ENCODE measurements at places on chromosomes 6 and 20.

- DNase-seq: no peak
Observed at GRCh38 chr20:32763202-32764004, 1.2 kb downstream of the DNMT3B start.

- no peak for DNase-seq
Observed at GRCh38 chr6:3540253-3540820, 83.5 kb upstream of the SLC22A23 start.

- no peak for DNase-seq
Observed at GRCh38 chr20:6698056-6698455, 69.4 kb upstream of the BMP2 start.

DNA sequence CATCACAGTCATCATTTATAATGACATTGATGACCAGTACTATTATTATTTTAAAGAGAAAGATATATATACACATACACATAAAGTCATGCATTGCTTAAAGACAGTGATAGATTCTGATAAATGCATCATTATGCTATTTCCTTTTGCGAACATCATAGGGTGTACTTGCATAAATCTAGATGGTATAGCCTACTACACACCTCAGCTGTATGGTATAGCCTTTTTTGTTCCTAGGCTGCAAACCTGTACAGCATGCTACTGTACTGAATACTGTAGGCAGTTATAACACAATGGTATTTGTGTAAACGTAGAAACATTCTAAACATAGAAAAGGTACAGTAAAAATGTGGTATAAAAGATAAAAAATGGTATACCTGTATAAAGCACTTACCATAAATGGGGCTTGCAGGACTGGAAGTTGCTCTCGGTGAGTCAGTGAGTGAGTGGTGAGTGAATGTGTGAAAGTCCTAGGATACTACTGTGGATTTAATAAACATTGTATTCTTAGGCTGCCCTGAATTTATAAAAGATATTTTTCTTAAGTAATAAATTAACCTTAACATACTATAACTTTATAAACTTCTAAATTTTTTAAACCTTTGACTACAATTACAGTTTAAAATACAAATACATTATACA is 23.9 kb downstream of the QKI start:
- no peak for DNase-seq

GRCh38 chr6:103367212-103367611 is 1492.5 kb downstream of the HACE1 start:
- DNase-seq: no peak

DNA sequence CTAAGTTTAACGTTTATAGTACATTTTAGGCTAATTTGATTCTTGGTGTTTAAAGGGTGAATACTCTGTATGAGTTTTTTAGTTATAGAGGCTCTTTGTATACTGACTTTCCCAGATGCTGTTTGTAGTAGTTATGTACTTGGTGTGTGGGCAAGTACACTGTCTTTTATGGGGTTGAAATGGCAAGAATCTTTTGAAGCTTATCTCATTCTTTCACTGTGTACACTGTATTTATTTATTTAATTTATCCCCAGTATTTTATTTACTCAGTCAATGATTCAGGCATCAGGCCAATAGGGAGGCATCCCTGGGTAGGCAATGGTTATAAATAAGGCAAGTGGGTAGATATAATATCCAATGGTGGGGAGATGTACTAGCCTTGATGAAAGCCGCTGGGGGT is 277.0 kb upstream of the PTCHD4 start:
- no peak for DNase-seq

- no peak for DNase-seq
Observed at GRCh38 chr20:63151554-63152321, 64.2 kb downstream of the YTHDF1 start.

- DNase-seq: no peak
Observed at GRCh38 chr20:61728326-61728725, 337.4 kb downstream of the TAF4 start.

GRCh38 chr20:53738945-53739798 is 145.5 kb upstream of the ZNF217 start:
- DNase-seq: no peak

GRCh38 chr20:16491294-16491905 is 81.8 kb downstream of the KIF16B start:
- peak; percentile 67 for DNase-seq

GRCh38 chr20:3208786-3209256 is 477 bp upstream of the ITPA start:
- DNase-seq: no peak

GRCh38 chr6:103504501-103505154 is 1355.1 kb downstream of the HACE1 start:
- DNase-seq: no peak

DNA sequence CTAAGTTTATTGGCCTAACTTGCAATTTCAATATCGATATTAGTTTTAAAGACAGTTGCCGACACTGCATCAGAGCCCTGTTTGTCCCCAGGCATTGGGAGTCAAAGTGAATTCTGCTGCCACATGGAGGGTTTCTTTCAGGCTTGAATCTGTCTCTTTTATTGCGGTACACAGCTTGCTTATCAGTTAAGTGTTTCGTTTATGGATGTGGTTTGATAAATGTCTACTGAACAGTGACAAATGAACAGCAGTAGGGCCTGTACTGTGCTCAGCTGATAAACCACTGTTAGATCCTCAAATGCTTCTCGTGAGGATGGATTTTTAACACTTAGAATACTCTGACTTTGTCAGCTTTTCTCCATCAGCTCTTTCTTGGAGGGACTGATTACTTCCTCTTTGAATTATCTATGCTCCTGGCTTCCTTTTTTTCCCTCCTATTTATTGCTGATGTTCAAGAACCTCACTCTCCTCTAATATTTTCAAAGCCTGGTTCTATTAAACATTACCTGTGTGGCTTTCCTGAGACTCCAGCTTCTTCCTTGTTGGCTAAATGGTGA is 240.8 kb downstream of the PLCB1 start:
- DNase-seq: no peak

GRCh38 chr20:7866285-7866684 is 74.0 kb downstream of the HAO1 start:
- no peak for DNase-seq

DNA sequence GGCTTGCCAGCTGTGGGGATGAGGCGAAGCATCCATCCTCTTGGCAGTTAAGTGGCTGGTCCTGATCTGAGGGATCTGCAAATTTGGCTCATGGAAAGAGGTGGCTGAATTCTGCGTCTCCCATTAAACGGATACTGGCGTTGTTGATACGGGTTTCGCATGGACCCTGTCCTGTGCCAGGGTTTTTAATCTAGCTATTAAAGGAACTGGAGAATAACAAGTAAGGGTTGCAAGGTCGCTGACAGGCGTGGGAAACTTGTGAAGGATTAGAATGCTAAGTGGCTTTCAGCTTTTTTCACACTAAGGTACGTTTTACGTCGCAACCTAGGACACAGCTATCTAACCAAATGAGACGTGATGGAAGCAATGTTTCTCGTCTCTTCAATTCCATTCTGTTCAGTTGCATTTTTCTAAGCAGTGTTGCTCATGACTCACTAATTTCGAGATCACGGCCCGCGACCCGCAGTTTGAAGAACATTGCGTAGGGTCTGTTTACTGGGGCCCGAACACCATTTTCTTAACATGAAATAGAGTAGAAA is 852 bp downstream of the GMNN start:
- DNase-seq: no peak

DNA sequence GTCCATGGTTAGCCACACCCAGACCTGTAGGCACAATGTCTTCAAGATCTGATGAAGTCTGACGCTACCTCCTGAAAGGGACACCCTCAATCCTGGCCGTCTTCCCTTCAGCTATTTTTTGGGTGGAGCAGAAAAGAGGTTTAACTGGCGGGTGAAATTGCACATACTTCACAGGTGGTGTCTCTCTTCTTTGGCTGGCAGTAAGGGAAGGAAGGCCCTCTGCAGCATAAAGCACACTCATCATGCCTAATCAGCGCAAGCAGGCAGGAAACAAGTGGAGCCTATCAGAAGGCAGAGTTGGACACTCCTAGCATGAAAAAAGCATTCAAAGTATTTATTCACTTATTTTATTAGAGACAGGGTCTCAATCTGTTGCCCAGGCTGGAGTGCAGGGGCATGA is 32.9 kb downstream of the PNLDC1 start:
- DNase-seq: no peak

GRCh38 chr6:41605649-41606048 is 32.6 kb upstream of the MDFI start:
- no peak for DNase-seq

- DNase-seq: no peak
Observed at GRCh38 chr6:156347246-156347645, 429.9 kb upstream of the ARID1B start.

GRCh38 chr6:126227833-126228702 is 111.8 kb upstream of the CENPW start:
- peak; percentile 36 for DNase-seq

DNA sequence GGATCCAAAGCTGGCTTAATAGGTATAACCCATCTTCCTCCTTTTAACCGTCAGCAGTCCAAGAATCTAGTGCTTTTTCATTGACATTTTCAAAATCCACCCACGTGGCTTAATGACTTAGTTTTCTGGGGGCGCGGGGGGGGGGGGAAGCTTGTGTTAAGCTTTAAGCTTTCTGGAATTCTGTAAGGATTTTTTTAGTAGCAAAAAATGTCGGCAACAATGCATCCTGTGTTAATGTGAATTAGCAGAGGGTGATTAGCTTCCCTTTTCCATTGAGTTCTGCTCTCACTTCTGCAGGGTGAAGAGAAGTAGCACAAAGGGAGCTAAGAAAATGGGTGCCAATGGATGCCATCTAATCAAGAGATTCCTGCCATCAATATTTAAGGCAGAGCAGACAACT is 348.2 kb downstream of the SAMD5 start:
- no peak for DNase-seq

DNA sequence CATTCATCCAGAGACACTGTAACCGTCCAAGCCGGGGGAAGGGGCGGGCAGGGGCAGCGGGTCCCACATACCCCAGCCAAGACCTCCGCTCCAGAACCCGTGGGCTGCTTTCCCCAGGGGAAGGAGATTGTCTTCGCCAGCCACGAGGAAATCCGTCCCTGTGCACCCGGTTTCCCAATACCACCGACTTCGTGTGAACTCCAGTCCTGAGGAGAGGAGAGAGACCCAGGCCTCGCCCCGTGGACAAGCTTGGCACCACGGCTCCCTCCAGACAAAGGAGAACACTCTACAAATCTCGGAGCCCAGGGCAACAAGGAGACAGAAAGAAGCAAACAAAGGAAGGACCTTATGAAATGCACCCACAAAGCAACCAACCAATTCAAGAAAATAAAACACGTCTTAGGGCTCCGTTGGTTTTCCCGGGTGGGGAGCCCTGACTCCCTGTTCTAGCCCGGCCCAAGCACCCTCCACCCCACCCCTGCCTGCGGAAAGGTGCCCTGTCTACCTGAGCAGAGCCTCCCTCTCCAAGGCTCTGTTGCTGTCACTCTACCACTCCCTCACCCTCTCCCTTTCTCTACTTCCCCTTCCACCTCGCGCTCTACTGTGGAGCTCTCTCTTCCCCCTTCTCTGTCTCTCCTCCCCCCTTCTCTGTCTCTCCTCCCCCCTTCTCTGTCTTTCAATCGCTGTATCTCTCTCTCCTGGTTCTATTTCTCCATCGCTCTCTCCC is 1382.8 kb upstream of the DEFB115 start:
- no peak for DNase-seq

GRCh38 chr6:56902641-56903464 is 52.1 kb upstream of the BEND6 start:
- peak; percentile 46 for DNase-seq

DNA sequence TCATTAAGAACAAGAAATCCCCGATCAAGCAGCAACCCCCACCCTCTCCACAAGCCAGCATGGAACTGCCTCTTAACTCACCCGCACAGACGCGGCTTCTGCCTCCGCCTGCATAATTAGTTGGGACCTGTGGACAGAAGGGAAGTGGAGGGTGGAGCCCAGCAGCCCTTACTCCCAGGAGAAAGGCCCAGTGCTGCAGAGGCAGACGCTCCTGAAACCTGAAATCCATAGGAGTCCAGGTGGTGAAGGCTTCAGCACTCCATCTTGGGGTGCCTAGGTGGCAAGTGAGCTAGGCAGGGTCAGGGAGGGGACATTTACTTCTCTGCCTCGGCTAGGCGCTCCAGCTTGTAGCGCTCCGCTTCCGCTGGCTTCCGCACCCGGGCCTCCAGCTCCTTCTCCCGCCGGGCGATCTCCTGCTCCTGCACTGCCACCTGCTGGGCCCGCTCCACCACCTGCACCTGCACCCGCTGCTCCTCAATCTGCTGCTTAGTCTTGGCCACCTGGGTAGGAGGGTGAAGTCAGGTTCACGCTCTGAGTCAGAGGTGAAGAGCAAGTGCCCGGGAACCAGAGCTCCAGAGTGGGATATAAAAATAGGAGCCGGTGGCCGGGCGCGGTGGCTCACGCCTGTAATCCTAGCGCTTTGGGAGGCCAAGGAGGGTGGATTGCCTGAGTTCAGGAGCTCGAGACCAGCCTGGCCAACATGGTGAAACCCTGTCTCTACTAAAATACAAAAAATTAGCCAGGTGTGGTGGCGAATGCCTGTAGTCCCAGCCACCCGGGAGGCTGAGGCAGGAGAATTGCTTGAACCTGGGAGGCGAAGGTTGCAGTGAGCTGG is 10.7 kb downstream of the TUBB start:
- peak; percentile 67 for DNase-seq

- no peak for DNase-seq
Observed at GRCh38 chr6:137859025-137859424, 8.0 kb upstream of the TNFAIP3 start.

DNA sequence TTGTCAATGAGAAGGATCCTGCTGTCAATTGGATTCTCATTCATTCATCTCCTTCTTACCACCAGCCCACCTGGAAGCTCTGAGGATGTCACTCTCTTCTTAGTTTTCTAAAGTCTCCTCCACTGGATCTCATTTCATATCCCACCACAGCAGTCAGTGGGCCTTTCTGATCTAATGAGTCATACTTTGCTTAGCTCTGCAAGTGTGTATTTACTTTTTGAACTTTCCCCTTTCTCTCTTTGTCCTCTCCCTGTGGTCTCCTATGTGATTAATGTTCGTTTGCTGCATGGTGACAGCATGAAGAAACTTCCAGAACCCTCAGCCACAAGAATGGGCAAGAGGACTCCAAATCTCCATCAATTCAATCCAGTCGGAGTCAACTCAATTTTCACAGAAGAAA is 63.6 kb upstream of the SYNDIG1 start:
- no peak for DNase-seq

GRCh38 chr6:10759312-10759839 is 11.8 kb downstream of the TMEM14B start:
- DNase-seq: peak; percentile 22

DNA sequence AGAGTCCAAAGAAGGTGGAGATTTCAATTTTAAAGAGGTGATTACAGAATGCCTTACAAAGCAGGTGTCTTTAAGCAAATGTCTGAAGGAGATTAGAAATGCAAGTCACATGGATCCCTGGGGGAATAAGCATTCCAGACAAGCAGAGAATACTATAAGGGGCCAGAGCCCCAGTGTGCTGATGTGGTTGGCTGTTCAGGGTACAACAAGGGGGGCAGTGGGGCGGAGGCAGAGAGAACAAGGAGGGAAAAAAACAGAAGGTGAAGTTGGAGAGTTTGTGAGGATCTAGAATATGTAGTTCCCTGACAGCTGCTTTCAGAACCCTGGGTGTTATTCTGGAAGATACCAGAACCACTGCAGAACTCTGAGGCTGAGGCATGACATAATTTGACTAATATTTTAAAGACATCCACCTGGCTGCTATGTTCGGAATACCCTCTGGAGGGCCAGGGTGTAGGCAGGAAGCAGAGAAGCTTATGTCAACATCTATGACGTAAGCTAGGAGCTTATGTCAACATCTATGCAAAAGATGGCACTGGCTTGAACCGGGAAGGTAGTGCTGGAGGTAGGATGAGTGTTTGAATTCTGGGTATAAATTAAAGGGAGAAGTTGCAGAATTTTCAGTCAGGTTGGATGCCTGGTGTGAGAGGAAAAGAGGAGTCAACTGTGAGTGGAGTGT is 276.3 kb upstream of the AGPAT4 start:
- no peak for DNase-seq

Data from Ammon's horn (tissue), 1 donor.